Tongue (tissue), 3 donors: ENCODE measurements at places on chromosomes 7 and 10. TPM values are rescaled to one million over a fixed set of nuclear protein-coding genes. Genes with fewer than 3 reads are reported as not detected.

The OPALIN gene
- not detected for total RNA-seq

The CDK6 gene
- total RNA-seq: 168 TPM

The CLDN3 gene
- 9.9 TPM for total RNA-seq

The GDI2 gene
- 384 TPM for total RNA-seq

The ENTPD1 gene
- 33.5 TPM for total RNA-seq

The NIPSNAP2 gene
- total RNA-seq: 177 TPM

The SLC39A12 gene
- total RNA-seq: not detected

The AIFM2 gene
- total RNA-seq: 2.4 TPM

The TAF3 gene
- 3.0 TPM for total RNA-seq

The TWNK gene
- 6.6 TPM for total RNA-seq

The MACROH2A2 gene
- total RNA-seq: 18.9 TPM

The CALHM1 gene
- 0.10 TPM for total RNA-seq

The NEUROG3 gene
- total RNA-seq: not detected

The AKR1B15 gene
- total RNA-seq: 0.31 TPM

The ATOH7 gene
- 0.82 TPM for total RNA-seq

The ZNF467 gene
- 4.2 TPM for total RNA-seq

The LIPJ gene
- total RNA-seq: 0.21 TPM

The GIMAP2 gene
- total RNA-seq: 14.8 TPM

The AKR1C4 gene
- not detected for total RNA-seq

The ODAD2 gene
- 1.0 TPM for total RNA-seq
